ENCODE measurements at places on chromosomes 3 and 15.

DNA sequence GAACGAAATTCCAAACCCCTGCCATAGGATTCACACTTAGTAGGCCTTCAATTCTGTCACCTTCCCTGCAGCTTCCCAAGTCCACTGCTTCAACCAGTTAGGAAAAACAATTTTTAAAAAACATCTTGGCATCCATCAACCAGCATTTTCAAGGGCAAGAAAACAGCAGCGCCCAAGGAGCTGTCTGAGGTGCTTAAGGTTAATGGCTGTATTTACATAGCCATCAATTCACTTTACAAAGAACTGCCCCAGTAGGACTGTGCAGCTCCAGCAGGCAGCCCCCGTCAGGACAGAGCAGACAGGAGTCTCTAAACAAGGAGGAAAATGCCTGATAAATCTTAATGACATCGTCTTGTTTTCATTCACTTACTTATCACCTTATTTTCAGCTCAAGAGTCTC, 13.3 kb downstream of the TAFA4 start:
- no peak for DNase-seq

DNA sequence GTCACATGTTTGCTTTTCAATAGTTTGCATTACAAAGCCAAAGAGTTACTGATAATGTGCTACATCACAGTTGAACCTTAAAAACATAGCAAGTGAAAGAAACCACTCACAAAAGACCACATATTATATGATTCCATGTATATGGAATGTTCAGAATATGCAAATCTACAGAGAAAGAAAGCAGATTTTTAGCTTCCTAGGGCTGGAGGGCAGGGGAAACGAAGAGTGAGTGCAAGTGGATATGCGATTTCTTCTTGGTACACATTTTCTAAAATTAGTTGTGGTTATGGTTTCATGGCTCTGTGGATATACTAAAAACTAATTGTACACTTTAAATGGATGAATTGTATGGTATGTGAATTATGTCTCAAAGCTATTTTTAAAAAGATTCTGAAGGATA, 4.0 kb upstream of the GBE1 start:
- DNase-seq, result no peak

GRCh38 chr15:45729141-45729540, 94.3 kb downstream of the SQOR start:
- DNase-seq, result no peak

DNA sequence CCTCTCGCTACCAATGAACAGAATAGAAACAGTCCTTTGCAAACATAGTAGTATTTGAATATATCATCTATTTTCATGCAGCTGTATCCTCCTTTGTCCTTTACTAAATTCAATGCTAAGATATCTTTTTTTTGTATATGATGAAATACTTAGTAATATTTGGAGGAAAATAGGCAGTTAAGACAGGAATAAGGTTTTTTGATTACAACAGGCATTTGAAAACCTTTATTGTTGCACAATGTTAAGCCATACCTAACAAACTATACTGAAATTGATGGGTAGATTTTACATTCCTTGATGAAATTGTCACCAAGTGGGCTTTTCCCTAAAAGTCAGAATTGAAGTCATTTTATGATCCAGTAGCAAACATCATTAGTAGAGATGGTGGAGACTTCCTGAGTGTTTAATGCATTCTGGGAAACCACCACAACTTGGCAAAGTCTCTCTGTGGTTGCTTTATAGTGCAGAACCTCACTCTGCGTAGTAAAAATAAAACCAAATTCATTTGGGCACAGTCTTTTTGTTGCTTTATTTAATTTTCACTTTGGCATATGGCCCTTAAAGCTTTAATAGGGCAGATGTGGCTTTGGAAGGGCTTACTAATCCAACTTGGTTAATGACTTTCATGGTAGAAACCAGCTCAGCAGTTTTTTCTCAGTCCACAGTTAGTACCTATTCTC, 216.0 kb downstream of the DIPK2A start:
- DNase-seq, result peak; percentile 32

DNA sequence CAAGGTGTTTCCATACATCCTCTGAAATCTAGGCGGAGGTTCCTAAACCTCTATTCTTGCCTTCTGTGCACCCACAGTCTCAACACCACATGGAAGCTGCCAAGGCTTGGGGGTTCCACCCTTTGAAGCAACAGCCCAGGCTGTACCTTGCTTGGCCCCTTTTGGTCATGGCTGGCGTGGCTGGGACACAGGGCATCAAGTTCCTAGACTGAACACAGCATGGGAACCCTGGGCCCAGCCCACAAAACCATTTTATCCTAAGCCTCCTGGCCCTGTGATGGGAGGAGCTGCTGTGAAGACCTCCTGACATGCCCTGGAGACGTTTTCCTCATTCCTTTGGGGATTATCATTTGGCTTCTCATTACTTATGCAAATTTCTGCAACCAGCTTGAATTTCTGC, 739.0 kb upstream of the NECTIN3 start:
- no peak for DNase-seq

GRCh38 chr3:190166948-190167347, 46.3 kb upstream of the P3H2 start:
- DNase-seq, result no peak

- no peak for DNase-seq
These were observed 17.5 kb downstream of the CIDEC start for GRCh38 chr3:9862391-9863057.

- no peak for DNase-seq
These were observed 97.5 kb downstream of the BDH1 start for GRCh38 chr3:197458179-197458707.

DNA sequence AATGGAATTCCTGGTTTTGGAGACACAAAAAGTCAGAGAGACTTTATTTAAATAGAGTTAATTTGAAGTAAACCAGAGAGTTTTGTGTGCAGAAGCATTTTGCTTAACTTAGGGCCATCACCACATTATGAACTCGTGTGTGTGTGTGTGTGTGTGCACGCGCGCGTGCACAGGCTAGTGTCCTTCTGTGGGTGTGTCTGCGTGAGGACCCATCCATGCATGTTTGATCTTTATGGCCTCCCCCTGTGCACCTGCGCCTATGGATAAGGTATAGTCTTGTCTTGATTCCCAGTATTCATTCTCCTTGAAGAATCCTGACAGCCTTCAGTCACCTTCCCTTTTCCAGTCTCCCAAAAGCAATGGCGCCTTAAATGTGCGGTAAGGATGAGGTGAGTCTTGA, 26.0 kb downstream of the MUC20 start:
- DNase-seq, result no peak

DNA sequence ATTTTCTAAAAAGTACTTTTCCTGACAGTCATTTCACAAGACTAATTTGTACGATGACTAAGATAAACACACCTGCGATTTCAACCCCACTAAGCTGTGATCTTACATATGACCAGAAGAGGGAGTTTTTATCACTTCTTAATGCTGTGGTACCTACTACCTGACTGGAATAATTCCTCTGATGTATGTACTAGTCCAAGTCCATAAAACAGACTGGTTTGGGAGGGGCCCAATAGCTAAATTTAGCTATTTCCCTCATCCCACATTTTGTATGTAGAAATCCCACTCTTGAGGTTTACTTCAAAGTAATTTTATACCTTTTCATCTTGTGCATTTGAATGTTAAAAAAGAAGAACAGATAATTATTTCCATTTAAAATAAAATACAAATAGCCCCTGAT, 49.7 kb upstream of the SCAANT1 start:
- DNase-seq, result no peak

DNA sequence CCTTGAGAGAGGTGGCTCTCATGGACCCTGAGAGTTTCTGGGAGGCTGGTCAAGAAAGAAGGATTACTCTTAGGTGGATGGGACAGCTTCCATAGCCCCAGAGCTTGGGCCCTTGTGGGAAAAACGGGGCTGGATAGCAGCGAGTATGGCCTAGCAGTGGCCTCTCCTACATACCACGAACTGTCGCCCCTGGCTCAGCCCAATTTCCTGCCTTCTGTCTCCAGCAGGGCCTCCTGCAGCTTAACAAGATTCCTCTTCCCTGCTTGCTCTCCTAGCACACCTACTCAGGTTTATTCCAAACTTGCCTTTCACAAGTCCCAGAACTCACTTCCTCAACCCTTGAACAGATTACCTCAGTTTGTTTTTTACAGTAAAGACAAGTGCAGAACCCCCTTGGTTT, 139.7 kb upstream of the TPM1 start:
- no peak for DNase-seq

DNA sequence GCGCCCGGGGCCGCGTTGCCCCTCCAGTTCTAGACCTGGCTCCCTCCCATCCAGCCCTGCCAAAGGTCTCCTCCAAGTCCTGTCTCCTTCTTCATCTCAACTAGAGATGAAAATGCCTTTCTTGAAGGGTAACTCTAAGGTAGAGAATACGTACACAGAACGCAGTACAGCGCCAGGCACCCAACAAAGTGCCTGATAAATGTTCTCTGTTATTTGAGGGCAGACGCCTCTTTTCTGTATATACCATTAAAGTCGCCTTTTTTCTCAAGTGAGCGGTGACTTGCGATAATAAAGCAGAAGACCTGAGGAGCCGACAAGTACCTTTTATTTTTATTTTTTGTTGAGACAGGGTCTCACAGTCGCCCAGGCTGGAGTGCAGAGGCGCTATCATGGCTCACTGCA, 809 bp downstream of the CRTAP start:
- no peak for DNase-seq

- DNase-seq, result no peak
These were observed 625.5 kb downstream of the NAALADL2 start for GRCh38 chr3:175484666-175485065.

DNA sequence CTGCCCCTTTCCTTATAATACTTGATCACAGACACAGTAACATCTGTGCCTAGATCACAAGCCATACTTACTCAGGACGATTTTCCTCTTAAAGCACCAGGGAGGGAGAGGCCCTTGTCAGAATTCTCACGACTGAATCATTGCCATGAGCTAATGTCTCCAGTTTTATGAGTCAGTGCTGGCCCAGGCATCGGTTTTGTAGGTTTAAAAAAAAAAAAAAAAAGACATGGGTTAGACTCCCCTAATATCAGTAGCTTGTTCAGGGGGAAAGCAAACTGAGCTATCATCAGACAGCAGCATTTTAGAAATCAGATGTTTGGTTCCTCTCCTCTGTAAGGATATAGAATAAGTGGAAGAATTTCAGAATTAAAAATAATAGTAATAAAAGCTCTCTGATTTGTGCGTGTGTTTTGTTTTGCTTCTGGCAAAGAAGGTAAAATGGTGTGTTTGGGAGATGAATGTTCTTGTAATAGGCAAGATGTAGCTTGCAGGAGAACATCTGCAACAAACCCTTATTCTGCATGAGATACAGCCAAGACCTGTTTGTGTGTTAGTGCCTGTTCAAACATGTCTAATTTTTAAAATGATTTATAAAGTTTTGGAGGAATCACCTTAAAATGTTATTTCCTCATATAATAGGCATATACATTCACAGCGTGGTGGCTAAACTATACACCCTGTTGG, 193.6 kb downstream of the TP63 start:
- peak; percentile 30 for DNase-seq

GRCh38 chr3:144502402-144502801, 530.8 kb downstream of the DIPK2A start:
- DNase-seq, result no peak

GRCh38 chr3:173659972-173660371, 262.4 kb downstream of the NLGN1 start:
- DNase-seq, result no peak

- no peak for DNase-seq
These were observed 156.8 kb downstream of the TBC1D5 start for GRCh38 chr3:17585394-17586325.

DNA sequence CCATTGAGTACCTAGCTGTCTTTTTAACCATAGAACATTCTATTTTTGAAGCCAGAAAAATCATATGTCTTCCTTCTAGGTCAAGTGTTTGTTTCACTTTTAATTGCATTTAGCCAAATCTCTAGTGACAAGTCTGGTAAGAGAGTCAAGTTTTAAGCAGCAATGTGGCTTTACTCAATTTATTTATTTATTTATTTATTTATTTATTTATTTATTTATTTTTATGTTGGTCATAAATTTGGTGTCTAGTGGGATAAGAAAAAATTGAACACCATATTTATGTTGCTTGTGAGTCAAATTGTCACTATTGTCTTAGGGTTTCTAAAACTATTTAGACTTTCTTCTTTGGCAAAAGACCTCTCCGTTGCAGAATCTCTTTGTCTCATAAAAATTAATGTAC, 174.5 kb upstream of the BCHE start:
- DNase-seq, result no peak

DNA sequence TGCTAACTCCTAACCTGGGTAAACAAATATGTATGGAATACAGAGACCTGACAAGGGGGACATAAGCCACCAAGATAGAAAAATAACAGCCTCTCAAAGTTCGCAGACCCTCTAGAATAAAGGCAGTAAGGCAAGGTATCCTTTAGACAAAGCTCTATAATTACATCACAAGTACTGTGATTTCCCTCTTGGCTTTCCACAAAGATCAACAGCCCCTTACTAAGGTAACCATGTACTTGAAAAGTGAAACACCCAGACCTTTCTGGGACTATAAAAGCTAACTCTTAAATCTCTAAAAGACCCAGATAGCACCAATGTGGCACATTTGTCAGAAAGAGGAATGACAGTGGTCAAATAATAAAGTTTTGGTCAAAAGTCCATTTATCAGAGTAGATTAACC, 51.9 kb downstream of the TBL1XR1 start:
- no peak for DNase-seq

GRCh38 chr15:23437673-23438072, 9.4 kb downstream of the GOLGA6L2 start:
- DNase-seq, result no peak

- no peak for DNase-seq
These were observed 135.8 kb downstream of the RPL22L1 start for GRCh38 chr3:170734043-170734734.

DNA sequence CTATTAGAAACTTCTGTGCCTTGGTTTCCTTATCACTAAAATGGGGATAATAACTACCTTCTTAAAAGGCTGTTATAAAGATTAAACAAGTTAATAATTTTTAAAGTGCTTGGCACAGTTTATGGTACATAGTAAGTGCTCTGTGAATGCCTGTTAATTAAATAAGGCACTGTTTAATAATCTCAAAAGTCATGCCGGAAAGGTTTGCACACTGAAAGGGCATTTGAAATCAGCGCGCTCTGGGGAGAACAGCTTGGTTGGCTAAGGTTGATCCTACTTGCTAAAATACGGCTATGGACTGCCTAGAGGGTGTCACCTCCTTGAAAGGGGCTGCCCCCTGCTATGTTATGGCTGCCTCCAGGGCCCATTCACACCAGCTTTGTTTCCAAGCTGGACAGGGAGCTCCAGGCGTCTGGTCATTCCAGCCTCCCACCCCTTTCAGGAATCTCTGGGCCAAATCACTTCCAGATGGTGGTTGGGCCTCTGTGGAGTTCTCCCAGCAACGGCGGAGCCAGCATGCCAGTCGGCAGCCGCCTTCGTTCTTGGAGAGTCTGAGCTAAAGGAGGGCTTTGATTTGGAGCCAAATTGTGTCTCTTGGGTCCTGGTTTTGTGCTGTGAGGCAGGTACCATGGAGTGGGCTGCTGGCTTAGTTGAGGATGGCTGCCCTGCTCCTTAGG, 5.9 kb downstream of the FLNB start:
- peak; percentile 93 for DNase-seq

- DNase-seq, result no peak
These were observed 479.8 kb downstream of the PLOD2 start for GRCh38 chr3:145681181-145681580.

DNA sequence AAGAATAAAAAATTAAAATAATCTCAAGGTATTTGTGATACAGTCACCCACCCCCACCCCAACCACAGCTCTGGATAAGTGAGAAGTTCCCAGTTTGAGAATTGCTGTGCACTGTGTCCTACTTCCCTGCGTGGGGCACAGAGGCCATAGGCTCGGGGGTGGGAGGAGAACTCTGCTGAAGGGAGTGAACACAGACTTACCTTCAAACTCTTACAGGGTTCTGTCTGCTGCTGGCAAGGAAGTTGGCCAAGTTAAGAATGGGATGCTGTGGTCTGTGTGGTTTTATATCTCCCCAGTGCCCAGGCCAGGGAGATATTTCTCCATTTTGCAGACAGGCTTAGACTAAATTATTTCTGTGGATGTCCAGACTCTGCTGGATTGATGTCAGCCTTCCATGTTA, 37.6 kb downstream of the SPTSSB start:
- no peak for DNase-seq
